ENCODE measurements at places on chromosomes 7 and 10. TPM values are rescaled to one million over a fixed set of nuclear protein-coding genes. Genes with fewer than 3 reads are reported as not detected.

Gene CLRN3
- total RNA-seq: not detected

Gene TMEM72
- not detected for total RNA-seq

- H3K4me1 ChIP-seq: no peaks in the 10 kb centered on the region
- no peaks in the 10 kb centered on the region for H3K36me3 ChIP-seq
- no peaks in the 10 kb centered on the region for H3K27me3 ChIP-seq
- H3K4me3 ChIP-seq: no peak overlapping the region
- DNase-seq: no peak
These were observed 111.3 kb upstream of the CHST15 start for GRCh38 chr10:124204726-124205125.

DNA sequence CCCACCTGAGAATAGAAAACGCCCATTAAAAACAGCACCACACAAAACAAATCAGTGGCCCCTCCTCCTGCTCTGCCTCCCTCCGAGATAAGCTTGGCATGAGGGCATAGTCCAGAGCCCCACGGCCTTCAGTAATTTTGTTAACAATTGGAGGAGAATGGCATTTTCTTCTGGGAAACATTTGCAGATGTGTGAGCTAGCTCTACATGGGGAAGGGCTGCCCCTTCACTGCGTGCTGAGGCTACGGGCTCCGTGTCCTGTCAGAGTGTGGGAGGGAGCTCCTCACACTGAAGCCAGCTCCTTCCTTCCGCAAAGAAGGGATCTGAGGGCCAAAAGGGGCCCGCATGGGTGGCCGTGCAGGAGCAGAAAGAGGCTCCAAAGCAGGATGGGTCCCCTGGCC lies 15.2 kb downstream of the GRK5 start:
- H3K4me1 ChIP-seq: peaks cover 18% of the 10 kb centered on the region
- peak overlapping the region; percentile 32 for H3K4me3 ChIP-seq
- peaks cover 3% of the 10 kb centered on the region for H3K36me3 ChIP-seq
- DNase-seq: no peak

DNA sequence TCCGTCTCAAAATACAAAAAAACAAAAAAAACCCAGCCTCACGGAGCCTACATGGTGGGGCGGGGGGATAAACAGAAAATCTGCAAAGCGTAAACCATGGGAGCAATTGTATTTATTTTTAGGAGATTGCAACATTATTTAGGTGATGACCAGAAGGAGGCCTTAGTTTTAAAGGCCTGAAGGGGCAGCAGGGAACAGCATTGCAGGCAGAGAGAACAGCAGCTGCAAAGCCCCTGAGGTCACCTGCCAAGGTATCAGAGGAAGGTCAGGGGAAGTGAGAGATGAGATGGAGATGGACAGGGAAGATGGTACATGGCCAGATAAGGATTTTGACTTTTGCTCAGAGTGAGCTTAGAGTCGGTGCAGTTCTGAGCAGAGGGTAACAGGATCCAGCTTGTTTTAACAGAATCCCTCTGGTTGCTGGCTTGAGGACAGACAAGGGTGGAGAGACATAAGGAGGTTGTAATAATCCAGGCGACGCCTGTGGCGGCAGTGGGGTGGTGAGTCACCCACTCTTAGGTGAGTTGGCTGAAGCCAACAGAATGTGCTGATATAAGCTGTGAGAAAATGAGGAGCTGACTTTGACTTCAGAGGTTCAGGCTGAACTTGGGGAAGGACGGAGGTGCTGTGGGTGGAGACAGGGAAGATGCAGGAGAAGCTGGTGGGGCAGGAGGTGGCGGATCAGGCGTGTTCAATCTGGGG lies 82.3 kb upstream of the GTF2I start:
- DNase-seq: no peak
- no peak overlapping the region for H3K4me3 ChIP-seq
- H3K27me3 ChIP-seq: no peaks in the 10 kb centered on the region
- H3K36me3 ChIP-seq: no peaks in the 10 kb centered on the region
- no peak overlapping the region for H3K27ac ChIP-seq

DNA sequence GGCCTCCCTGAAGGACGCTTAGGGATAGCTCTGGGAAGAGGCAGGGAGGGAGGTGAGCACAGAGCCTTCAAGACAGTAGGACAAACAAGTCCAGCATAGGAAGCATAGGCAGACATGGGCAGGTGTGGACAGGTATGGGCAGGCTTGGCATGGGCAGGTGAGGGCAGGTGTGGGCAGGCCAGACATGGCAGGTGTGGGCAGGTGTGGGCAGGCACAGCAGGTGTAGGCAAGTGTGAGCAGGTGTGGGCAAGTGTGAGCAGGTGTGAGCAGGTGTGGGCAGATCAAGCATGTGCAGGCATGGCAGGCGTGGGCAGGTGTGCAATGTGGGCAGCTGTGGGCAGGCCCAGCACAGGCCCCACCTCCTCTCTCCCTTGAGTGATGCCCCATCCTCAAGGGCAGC lies 148.8 kb upstream of the ZMIZ1 start:
- no peaks in the 10 kb centered on the region for H3K27me3 ChIP-seq
- no peak for DNase-seq
- H3K4me3 ChIP-seq: no peak overlapping the region
- H3K36me3 ChIP-seq: no peaks in the 10 kb centered on the region

Gene NKX1-2
- total RNA-seq: not detected

DNA sequence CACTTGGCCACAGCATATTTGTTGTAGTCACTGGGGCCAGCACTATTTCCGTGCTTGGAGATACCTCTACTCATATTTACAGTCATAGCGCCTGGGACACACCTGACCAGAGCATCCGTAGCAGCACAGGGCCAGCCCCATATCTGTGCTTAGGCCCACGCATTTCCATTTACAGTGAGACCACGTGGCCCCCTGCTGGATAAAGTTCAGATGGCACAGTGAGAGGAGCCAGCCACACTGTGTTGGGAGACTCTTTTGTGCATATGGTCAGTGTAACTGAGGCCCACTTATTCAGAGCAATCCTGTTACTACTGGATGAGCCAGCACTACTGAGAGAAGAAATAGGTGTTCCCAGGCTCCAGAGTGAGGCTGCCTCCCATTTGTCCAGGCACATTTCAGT lies 455.3 kb downstream of the REEP3 start:
- no peaks in the 10 kb centered on the region for H3K27me3 ChIP-seq
- H3K4me1 ChIP-seq: no peaks in the 10 kb centered on the region
- H3K27ac ChIP-seq: no peak overlapping the region
- DNase-seq: peak; percentile 22
- no peak overlapping the region for H3K4me3 ChIP-seq

Gene SERPINE1
- 4.4 TPM for total RNA-seq

DNA sequence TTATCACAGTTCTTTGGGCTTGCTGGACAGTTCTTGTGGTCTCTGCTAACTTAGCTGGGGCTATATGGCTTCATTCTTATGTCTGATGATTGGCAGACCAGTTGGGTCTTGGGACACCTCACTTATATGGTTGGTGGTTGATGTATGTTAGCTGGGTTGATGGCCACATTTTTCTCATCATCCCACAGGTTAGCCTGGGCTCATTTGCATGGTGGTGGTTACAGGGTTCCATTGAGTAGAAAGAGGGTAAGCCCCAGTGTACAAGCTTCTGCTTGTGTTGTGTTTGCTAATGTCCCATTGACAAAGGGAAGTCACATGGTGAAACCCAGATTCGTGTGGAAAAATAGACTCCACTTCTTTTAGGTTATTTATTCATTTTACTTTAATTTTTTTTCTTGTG lies 40.6 kb downstream of the TMEM60 start:
- H3K4me3 ChIP-seq: no peak overlapping the region
- H3K36me3 ChIP-seq: no peaks in the 10 kb centered on the region
- no peaks in the 10 kb centered on the region for H3K27me3 ChIP-seq
- H3K27ac ChIP-seq: no peak overlapping the region
- DNase-seq: no peak

GRCh38 chr7:13174991-13175390 lies 487.6 kb downstream of the ARL4A start:
- no peak overlapping the region for H3K27ac ChIP-seq
- H3K4me1 ChIP-seq: no peaks in the 10 kb centered on the region
- no peak overlapping the region for H3K4me3 ChIP-seq
- no peak for DNase-seq

Gene NEUROG3
- not detected for total RNA-seq

DNA sequence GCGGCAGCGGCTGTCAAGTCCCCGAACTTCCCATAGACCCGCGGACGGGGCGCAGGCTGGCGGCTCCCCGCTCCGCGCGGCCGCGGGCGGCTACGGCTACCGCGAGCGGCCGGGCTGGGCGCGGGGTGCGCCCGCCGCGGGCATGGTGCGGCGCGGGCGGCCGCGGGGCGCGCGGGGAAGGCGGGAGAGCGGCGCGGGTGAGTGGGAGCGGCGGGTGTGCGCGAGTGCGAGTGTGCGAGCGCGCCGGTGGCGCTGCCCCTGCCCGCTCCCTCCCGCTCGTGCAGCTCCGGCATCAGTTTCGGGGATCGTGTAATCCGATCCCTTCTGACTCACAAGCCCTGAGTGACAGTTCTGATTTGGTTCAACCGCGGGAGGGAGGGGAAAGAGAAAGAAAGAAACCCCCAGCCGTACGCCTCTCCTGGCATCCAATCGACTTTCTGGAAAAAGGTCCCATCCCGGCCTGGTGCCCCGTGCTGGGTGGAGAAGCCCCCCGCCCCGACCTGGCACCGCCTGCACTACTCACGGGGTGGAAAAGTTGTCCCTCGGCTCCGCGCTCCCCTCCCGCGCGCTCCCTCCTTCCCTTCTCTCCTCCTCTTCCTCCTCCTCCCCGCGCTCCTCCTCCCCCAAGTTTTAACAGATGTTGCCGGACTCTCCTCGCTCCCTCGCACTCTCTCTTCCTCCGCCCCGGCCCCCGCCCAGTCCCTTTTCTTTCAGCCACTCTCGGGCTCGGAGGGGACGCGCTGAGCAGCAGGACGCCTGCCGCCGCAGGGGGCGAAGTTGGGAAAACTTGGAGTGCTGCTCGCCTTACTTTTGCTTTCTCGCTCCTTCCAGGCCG lies at the start of gene GLI3:
GLI3 (minus strand) TSS at position 234 of the 835 bp plus-strand sequence. CDS start 13,956 bp downstream, outside the sequence.
- H3K27me3 ChIP-seq: peaks cover 14% of the 10 kb centered on the region

- no peak overlapping the region for H3K27ac ChIP-seq
- H3K36me3 ChIP-seq: no peaks in the 10 kb centered on the region
- no peaks in the 10 kb centered on the region for H3K27me3 ChIP-seq
These were observed 7.8 kb upstream of the LIPM start for GRCh38 chr10:88794731-88795130.

DNA sequence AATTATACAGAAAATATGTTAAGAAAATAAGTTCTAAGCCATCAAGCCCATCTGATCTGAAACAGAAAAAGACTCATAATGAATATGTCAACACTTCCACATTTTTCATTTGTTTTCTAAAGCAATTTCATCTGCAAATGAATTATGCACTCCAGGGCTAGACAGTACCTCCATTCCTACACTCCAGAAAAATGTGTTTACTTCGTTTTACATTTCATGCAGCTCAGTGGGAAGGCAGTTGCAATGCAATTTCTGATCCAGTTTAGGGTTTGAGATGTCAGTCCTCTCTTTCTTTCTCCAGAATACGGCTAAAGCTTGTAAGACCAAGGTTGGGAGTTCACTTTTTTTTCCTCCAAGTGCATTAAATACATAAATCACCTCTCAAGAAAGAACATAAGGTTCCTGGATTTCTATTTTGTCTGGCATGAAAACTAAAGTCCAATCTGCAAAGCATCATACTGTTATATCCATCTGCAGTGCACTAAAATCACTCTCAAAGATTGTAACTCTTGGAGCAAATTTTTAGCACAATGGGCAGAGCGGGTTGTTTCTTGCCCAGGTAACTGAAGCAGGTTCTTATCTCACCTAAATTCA lies 348.8 kb upstream of the C7orf33 start:
- no peaks in the 10 kb centered on the region for H3K27me3 ChIP-seq
- no peak for DNase-seq
- H3K4me3 ChIP-seq: no peak overlapping the region
- H3K27ac ChIP-seq: no peak overlapping the region
- no peaks in the 10 kb centered on the region for H3K36me3 ChIP-seq

- no peaks in the 10 kb centered on the region for H3K27me3 ChIP-seq
- DNase-seq: no peak
- peaks cover 7% of the 10 kb centered on the region for H3K4me1 ChIP-seq
- no peak overlapping the region for H3K27ac ChIP-seq
- no peak overlapping the region for H3K4me3 ChIP-seq
These were observed 35.3 kb upstream of the ZRANB1 start for GRCh38 chr10:124906551-124907001.

GRCh38 chr7:131655447-131655846 lies 99.0 kb upstream of the PODXL start:
- H3K4me1 ChIP-seq: no peaks in the 10 kb centered on the region
- no peaks in the 10 kb centered on the region for H3K36me3 ChIP-seq
- no peak overlapping the region for H3K4me3 ChIP-seq
- no peak overlapping the region for H3K27ac ChIP-seq
- no peaks in the 10 kb centered on the region for H3K27me3 ChIP-seq

DNA sequence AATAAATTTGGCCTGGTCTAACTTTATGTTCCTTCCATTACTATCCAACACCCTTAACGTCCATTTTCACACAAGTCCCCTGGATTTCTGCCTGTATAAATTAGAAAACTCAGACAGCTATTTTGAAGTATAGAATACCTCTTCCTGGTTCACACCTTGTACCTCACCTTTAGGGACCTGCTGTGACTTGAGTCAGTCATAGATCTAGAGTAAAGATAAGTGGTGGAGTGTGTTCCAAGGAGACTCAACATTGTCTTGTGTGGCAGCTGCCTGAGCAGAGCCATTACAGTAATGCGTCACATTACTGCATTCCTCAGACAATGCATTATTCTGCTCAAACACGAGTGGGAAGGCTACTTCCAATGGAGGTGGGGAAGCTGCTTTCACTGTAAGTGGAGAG lies 513.9 kb downstream of the ADRA2A start:
- no peaks in the 10 kb centered on the region for H3K36me3 ChIP-seq
- DNase-seq: no peak
- H3K27ac ChIP-seq: no peak overlapping the region
- no peaks in the 10 kb centered on the region for H3K4me1 ChIP-seq
- H3K27me3 ChIP-seq: no peaks in the 10 kb centered on the region

DNA sequence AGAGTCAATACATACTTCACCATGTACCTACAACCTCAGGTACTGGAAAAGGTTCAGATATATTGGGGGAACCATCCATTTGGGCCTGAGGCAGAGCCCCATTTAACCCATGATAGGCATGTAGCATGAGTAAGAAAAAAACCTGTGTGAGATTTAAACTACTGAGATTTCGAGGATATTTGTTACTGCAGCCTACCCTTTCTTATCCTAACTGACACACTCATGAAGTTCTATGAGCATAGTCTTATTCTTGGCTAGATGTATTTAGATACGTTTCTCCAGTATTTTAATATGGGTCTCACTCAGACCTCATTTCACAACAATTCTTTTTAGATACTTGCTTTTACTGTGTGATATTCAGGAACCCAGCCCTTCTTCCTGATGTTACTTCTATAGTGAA lies 39.3 kb downstream of the GHRHR start:
- DNase-seq: no peak
- peaks cover 5% of the 10 kb centered on the region for H3K4me1 ChIP-seq
- no peak overlapping the region for H3K4me3 ChIP-seq
- H3K36me3 ChIP-seq: no peaks in the 10 kb centered on the region
- H3K27me3 ChIP-seq: no peaks in the 10 kb centered on the region

DNA sequence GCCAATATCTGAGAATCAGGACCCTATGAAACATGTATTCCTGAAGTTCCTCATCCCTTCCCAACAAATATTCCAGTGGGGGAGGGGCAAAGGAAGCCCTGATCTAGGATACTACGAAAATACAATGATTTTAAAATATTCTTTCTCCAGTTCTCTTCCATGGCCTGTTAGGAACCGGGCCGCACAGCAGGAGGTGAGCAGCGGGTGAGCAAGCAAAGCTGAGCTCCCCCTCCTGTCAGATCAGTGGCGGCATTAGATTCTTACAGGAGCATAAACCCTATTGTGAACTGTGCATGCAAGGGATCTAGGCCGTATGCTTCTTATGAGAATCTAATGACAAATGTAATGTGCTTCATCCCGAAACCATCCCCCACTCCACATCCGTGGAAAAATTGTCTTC lies 370.8 kb downstream of the WDR11 start:
- no peaks in the 10 kb centered on the region for H3K27me3 ChIP-seq
- H3K27ac ChIP-seq: no peak overlapping the region
- no peak for DNase-seq
- no peak overlapping the region for H3K4me3 ChIP-seq
- H3K4me1 ChIP-seq: no peaks in the 10 kb centered on the region

Measured in heart right ventricle (tissue), 16 donors.